ENCODE measurements at places on chromosomes 1 and 21.

- no peak for DNase-seq
Observed at GRCh38 chr1:29703596-29704370, 467.5 kb downstream of the PTPRU start.

- DNase-seq, result no peak
Observed at GRCh38 chr1:40058453-40059337, 18.2 kb downstream of the CAP1 start.

- DNase-seq, result no peak
Observed at GRCh38 chr1:62285984-62286785, 33.0 kb downstream of the KANK4 start.

DNA sequence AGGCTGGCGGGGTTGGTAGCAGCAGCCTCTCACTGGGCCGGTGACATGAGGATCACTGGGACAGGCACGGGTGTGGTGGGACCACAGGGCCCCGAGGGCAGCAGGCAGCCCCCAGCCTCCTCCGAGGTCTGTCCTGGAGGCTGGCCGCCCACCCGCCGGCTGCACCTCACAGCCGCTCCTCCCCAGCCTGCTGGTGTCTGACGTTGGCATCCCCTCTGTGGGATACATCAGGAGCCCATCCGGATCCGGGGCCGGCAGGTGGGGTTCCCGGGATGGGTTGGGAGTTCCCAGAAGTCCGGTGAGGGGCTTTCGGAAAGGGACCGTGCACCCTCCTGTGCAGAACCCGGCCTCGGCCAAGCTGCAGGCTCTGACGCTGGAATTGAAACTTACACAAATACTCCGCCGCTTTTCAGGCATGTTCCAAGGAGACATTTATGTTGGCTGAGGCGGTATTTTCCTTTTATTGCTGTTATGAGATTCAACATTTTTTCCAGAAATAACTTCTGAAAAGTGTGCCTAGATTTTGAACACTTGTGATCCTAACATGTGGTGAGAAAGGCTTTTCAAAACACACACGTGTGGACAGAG is 142.1 kb upstream of the ARHGEF16 start:
- DNase-seq, result no peak

DNA sequence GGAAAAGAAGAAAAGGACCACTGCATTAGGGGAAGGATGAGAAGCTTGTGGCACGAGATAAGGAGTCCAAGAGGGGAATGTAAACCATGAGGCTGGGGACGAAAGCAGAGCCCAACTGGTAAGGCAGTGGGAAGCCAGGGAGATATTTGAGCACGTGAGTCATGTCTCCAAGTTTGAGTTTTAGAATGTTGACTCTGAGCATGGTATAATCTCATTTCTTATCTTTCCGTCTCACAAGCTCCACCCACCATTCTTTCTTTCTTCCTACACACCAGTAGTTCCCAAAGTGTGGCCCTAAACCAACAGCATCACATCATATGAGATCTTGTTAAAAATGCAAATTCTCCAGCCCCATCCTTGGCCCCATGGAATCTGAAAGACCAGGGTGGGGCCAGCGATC is 145.3 kb downstream of the PLPP3 start:
- no peak for DNase-seq

All from stimulated activated CD8-positive, alpha-beta memory T cell treated with anti-CD3 and anti-CD28 coated beads, Interleukin-4, amount 100 ng/mL, for 24 hours (primary cell).